ENCODE measurements at places on chromosomes 3 and 15. TPM values are rescaled to one million over a fixed set of nuclear protein-coding genes. Genes with fewer than 3 reads are reported as not detected.

GRCh38 chr15:96629511-96629910 is 299.0 kb downstream of the NR2F2 start:
- no peak overlapping the region for H3K4me3 ChIP-seq
- no peak for DNase-seq
- H3K27me3 ChIP-seq: no peaks in the 10 kb centered on the region
- no peak overlapping the region for H3K27ac ChIP-seq

GRCh38 chr3:129453732-129454131 is 13.7 kb downstream of the IFT122 start:
- H3K27ac ChIP-seq: no peak overlapping the region
- no peak for DNase-seq
- H3K27me3 ChIP-seq: no peaks in the 10 kb centered on the region
- H3K36me3 ChIP-seq: peaks cover 6% of the 10 kb centered on the region
- H3K4me1 ChIP-seq: peaks cover 4% of the 10 kb centered on the region

GRCh38 chr15:88300089-88300488 is 43.5 kb upstream of the NTRK3 start:
- no peaks in the 10 kb centered on the region for H3K36me3 ChIP-seq
- H3K27me3 ChIP-seq: peaks cover 9% of the 10 kb centered on the region
- H3K27ac ChIP-seq: no peak overlapping the region
- H3K4me1 ChIP-seq: no peaks in the 10 kb centered on the region
- DNase-seq: no peak

DNA sequence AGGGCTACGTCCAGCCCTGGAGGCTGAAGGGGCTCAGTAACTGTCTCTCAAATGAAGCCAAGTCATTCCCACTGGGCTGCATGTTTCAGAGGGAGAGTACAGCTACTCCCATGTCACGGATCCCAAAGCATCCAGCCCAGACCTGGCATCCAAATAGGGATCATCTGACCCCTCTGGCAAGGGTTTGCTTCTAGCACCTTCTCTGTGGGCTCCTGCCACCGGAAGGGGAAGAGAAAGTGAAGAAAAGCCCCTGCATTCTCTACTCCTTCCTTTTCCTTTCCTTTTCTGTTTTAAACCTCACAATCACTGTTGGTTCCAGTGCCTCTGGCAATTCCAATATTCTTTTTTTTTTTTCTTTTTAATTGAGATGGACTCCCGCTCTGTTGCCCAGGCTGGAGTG is 64.5 kb upstream of the CTSH start:
- H3K27me3 ChIP-seq: no peaks in the 10 kb centered on the region
- H3K27ac ChIP-seq: no peak overlapping the region
- DNase-seq: no peak
- H3K4me1 ChIP-seq: peaks cover 8% of the 10 kb centered on the region
- H3K4me3 ChIP-seq: no peak overlapping the region

- peaks cover 24% of the 10 kb centered on the region for H3K4me1 ChIP-seq
- H3K4me3 ChIP-seq: peak overlapping the region; percentile 64
- peaks cover 13% of the 10 kb centered on the region for H3K36me3 ChIP-seq
- DNase-seq: peak; percentile 66
- peak overlapping the region; percentile 63 for H3K27ac ChIP-seq
- H3K27me3 ChIP-seq: no peaks in the 10 kb centered on the region
Measured at GRCh38 chr3:63912768-63913588, 795 bp upstream of the SCAANT1 start.

- no peak overlapping the region for H3K4me3 ChIP-seq
- H3K4me1 ChIP-seq: no peaks in the 10 kb centered on the region
- no peak for DNase-seq
- H3K27me3 ChIP-seq: no peaks in the 10 kb centered on the region
- peaks cover 5% of the 10 kb centered on the region for H3K36me3 ChIP-seq
Measured at GRCh38 chr3:57617739-57618138, 20.6 kb upstream of the ARF4 start.

GRCh38 chr3:28077572-28077971 is 163.8 kb upstream of the CMC1 start:
- H3K27me3 ChIP-seq: no peaks in the 10 kb centered on the region
- no peaks in the 10 kb centered on the region for H3K36me3 ChIP-seq
- no peak for DNase-seq
- no peaks in the 10 kb centered on the region for H3K4me1 ChIP-seq

Gene COL6A5
- not detected for total RNA-seq

Gene EPB42
- not detected for total RNA-seq

Measured in CD4-positive, alpha-beta T cell (primary cell).